ENCODE measurements at places on chromosomes 4 and X. TPM values are rescaled to one million over a fixed set of nuclear protein-coding genes. Genes with fewer than 3 reads are reported as not detected.

DNA sequence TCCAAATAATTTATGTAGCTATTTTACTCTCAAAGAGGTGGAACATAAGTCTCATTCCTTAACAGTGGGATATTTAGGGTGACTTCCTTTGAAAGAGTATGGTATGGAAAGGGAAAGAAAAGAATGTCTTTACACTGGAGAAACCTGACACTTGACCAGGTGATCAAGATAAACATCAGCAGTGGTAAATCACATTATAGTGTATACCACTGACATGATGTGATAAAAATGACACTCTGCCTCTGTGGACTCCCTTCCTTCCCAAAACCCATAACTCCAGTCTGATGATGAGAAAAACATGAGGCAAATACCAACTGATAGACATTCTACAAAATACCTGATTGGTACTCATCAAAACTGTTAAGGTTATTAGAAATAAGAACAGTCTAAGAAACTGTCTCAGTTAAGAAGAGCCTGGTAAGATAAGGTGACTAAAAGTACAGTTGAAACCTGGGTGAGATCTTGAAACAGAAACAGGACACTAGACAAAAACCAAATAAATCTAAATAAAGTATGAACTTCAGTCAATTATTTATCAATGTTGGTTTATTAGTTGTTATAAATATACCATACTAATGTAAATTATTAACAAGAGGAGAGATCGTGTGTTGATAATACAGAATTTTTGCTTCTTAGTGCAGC, 144.2 kb upstream of the PCDH18 start:
- no peak for DNase-seq

- DNase-seq = peak; percentile 8
Observed at GRCh38 chrX:63754136-63754859, 30.7 kb downstream of the ARHGEF9 start.

GRCh38 chr4:14910411-14910810, 91.9 kb upstream of the CPEB2 start:
- no peak for DNase-seq

OTOP1 gene
- not detected for total RNA-seq
